ENCODE measurements at places on chromosomes 1 and 21.

- no peak for DNase-seq
Measured at GRCh38 chr1:54359393-54360162, 46.6 kb downstream of the SSBP3 start.

- no peak for DNase-seq
Measured at GRCh38 chr1:30520476-30520875, 202.9 kb downstream of the MATN1 start.

- peak; percentile 0 for DNase-seq
Measured at GRCh38 chr1:186899577-186899976, 70.8 kb downstream of the PLA2G4A start.

DNA sequence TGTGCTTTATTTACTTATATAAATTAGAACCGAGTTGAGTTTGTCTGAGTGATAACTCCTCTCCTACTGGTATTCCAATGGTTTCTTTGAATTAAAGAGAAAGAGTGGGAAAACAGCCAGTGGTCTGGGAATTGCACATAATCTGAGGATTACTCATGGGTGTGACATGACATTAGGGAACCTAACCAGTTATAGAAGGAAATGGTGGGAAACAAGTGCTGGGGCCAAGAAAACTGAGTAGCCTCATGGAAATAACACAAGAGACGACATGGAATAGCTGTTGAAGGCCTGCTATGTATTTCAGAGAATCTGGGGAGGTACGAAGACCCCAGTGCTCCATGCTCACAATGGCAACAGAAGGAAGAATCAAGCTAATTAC is 41.8 kb upstream of the LRRC52 start:
- DNase-seq: no peak

DNA sequence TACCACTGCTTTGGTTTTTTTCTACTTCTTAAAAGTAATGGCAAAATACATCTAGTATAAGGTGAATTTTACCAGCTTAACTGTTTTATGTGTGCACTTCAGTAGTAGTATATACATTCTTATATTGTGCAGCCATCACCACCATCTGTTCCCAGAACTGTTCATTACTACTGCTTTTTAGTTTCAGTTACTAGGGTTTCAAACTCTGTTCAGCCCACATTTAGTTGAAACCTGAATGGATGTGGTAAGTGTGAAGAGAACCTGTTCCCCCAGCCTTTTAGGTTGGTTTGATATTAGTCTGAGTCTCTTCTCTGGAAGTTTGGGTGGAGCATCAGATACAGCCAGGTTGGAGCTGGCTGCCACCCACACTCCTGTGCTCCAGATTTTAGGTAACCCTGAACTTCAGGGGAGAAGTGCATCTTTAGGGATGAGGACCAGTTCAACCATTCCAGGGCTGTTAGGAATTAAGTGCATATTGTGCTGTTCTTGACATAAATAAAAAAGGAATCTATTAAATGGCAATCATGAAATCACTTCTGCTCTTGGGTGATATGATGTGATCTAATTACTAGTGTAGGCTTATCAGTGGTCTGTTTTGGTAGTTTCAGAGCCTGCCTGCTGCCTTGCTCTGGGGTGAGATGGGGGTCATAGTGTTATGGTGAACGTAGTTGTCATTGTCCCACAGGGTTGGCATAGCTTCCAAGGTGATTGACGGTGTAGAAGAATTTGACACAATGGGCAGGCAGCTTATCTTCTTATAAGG is 32.1 kb downstream of the URB2 start:
- no peak for DNase-seq

DNA sequence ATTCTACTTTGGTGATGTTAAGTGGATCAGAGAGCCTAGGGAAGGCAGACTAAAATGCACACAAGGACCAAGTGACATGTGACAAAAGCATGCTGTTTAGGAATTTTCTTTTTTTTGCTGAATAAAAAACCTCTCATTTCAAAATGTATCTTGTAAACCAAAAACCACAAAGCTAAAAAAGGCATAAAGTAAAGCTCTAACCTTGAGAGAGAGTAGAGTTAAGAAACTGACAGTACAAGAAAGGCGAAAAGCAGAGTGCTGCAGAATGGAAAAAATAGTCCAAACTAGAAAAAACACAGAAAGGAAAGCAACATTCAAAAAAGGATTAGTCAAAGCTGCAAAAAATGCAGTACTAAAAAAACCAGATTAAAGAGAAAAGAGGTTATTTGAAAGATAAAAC is 76.5 kb downstream of the EPS15 start:
- DNase-seq: no peak

All from GM12892 (cell line).